Stimulated activated CD8-positive, alpha-beta memory T cell treated with anti-CD3 and anti-CD28 coated beads, Interleukin-4, amount 100 ng/mL, for 1 hour (primary cell): ENCODE measurements at places on chromosomes 16 and 17.

DNA sequence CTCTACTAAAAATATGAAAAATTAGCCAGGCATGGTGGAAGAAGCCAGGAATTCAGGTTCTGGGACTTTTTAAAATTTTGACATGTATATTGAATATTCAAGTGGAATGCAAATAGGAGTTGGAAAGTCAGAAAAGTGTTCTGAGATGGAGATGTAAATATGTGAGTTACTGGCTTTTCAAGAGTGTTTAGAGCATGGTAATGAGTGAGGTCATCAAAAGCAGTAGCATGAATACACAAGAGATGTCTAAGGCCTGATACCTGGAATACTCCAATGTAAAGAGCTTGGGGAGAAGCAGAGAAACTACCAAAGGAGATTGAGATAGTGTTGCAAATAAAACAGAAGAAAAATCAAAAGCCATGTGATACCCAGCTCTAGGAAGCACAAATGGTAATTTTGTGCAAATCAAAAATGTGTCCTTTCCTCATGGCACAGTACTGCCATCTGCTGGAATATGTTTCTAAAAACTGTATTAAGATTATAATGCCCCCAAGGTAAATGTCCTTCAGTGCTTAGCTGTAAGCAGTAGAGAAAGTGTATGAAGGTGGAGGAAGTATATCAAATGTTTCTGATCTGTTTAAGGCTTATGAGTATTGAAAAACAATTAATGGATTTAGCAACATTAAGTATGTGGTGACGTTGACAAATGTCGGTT lies 908.4 kb downstream of the KCNJ18 start:
- no peak for DNase-seq

DNA sequence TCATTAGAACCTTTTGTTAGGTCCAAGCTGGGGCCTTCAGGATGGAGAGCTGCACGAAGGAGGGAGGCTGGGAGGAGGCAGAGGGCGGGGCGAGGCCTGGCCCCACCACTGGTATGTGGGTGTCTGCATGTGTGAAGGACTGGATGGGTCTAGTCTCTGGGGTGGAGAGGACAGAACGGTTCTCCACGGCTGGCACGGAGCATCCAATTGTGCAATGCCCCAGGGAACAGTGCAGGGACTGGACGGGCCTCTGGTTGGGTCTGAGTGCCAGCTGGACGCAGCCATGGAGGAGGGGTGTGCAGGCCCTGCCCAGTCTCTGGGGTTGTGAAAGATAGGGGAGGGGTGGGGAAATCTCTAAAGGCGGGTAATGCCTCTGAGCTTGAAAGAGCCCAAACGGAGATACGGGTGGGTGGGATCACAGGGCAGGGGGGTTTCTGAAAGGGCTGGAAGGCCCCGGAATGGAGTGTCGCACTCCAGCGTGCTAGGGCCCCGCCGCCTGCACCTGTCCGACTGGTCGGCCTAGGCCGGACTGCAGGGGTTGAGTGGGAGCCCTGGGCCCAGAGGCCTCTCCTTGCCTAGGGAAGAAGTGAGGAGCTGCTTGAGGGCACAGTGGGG lies 1.6 kb downstream of the PPL start:
- DNase-seq, result no peak

DNA sequence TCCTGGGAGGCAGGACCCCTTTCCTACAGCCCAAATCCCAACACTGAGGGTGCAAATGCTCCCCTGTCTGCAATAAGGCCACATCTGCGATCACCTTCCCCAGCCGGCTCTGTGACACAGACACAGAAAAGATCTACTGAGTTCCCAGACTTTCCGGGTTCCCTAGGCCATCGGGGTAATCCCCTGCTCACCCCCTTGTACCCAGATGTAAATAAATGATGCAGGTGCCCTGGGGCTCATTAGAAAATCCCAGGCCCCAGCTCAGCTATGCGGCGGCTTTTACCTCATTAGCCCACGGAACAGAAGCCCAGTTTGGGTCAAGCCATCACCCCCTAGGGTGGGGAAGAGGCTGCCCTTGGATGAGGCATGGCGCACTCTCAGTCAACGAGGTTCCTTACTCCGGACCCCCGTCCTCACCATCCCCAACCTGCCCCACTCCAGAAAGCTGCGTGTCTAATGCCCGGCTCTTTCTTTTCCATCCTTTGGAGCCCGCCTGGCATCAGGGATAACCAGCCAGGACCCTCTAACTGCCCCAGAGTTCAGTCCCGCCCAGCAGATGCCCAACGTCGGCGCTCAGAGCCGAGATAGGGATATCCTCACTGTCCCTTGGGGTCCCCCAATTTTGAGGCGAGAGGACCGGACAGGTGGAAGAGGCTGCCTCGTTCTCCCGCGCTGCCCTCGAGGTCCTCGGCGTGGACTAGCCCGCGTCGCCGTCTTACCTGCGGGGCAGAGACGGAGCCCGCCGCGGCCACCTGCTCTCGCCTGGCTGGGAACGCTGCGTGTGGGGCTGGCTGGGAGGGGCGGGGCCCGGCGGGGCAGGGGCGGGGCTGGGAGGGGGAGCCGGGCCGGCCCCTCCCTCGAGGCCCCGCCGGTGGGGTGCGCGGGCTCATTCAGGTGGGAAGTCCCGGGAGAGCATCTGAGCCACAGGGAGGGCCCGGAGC lies at the start of gene ZNF385C:
Gene ZNF385C (minus strand): TSS at position 783 of the 941 bp plus-strand sequence. CDS start 35,417 bp downstream, outside the sequence.
- peak; percentile 32 for DNase-seq

DNA sequence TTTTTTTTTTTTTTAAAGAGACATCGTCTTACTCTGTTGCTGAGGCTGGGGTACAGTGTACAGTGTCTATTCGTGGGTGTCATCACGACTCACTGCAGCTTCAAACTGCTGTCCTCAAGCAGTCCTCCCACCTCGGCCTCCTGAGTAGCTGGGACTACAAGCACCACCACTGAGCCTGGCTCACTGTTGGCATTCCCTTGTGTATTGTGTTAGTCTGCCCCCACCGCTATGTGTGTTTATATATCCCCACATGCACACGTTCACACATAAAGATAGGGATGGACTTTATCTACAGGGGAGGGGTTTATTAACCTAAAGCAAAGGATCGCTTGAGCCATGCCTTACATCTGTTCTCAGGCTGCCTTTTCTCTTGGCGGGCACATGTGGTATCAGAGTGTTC lies 63.8 kb downstream of the SEC14L1 start:
- DNase-seq, result no peak

DNA sequence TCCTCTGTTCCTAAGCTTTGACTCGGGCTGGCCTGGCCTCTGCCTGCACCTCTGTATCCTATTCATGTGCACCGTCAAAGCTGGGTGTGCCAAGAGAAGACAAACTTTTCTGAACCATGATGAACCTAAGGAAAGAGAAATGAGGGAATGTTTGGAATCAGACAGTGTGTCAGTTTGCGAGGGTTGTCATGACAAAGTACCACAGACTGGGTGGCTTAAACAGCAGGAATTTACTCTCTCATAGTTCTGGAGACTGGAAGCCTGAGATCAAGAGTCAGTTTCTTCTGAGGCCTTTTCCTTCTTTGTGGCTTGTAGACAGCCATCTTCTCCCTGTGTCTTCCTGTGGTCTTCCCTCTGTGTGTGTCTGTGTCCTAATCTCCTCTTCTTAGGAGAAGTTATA lies 129.0 kb downstream of the KATNIP start:
- no peak for DNase-seq

GRCh38 chr16:8858994-8859912 lies 9.6 kb downstream of the CARHSP1 start:
- DNase-seq, result no peak

DNA sequence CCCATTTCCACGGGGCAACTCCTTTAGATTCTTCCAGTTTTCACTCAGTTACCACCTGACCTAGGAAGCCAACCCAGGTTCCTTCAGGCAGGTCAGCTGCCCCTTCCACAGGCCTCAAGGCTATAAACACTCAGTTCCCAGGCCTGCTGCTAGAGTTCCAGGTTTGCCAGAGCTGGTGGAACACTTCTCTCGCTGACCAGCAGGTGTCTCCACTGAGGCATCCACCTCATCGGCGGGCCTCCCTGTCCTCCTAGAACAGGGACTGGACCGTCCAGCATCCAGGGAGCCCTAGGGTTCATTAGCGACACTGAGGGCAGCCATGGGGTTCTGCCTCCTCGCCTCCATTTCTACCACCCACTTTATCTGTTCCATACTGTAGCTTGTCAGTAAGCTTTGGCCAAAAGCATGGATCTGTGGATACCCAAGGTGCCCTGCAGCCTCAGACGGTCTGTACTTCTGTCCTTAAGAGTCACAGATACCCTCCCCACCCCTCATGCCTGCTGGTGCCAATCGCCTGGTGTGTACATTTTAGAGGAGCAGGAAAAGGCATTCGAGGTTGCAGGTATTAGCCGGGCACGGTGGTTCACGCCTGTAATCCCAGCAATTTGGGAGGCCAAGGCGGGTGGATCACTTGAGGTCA lies 29.0 kb downstream of the PIMREG start:
- DNase-seq, result peak; percentile 25

GRCh38 chr16:83942815-83943515 lies 10.1 kb upstream of the OSGIN1 start:
- no peak for DNase-seq

DNA sequence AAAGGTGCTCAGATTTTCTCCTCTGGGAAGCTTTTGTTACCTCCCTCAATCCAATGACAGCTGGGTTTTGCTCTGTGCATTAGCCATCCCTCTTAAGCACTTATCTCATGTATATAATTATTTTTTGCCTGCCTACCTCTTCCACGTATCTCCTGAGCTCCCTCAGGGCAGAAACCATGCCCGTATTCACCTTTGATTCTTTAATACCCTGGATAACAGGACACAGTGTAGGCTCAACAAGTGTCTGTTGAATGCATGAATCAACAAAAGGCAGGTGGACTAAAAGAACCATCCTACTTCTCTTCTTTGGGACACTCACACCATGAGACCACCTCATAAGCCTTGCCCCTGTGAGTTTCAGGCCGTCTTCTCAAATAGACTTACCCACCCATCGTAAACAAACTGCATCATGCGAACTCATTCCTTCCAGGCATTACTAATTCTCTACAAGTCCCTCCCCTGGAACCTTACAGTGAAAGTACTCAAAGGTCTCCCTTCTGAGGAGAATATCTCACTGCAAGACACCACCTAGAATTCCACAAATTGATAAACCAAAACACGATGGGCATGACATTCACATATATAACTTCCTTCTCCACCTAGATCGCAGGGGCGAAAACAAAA lies 3.2 kb downstream of the ARHGAP17 start:
- DNase-seq, result no peak

DNA sequence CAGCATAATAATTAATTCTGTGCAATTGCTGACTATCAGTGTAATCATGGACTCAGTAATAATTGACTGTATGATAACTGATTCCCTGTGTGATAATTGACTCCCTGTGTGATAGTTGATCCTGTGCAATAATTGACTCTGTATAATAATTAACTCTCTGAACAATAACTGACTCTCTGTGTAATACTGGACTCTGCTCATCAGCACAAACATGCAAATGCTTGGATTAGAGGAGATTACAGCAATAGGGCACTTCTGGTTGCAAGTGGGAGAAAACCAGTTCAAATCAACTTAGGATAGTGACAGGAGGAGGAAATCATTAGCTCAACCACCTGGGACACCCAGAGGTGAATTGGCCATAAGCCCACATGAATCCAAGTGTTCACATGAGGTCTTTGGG lies 582.1 kb downstream of the RBFOX1 start:
- no peak for DNase-seq

GRCh38 chr17:68568581-68568980 lies 32.6 kb downstream of the FAM20A start:
- DNase-seq, result no peak

DNA sequence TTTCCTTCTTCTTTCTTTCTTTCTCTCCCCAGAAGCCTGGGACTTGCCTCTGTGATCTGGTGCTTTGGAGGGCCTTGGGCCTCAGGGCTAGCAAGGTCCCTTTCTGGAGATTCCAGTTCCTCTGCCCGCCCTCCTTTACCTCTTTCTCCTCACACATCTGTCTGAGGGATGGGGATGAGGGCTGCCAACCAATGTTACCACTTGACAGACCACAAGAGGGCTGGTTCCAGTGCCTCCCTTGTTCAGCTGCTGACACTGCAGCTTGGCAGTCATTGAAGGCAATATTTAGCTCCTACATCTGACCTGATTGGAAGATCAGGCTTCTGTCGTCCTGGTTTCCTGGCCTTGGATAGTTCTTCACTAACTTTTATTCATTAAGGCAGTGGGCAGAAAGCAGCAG lies 3.6 kb upstream of the ZNF652 start:
- DNase-seq, result no peak

GRCh38 chr17:78034429-78035091 lies 76.1 kb downstream of the TNRC6C start:
- no peak for DNase-seq

GRCh38 chr16:16158741-16159374 lies 64.4 kb downstream of the ABCC6 start:
- no peak for DNase-seq

- DNase-seq, result no peak
Measured at GRCh38 chr17:81091774-81092517, 57.0 kb downstream of the BAIAP2 start.

GRCh38 chr16:19636436-19637267 lies 81.1 kb downstream of the VPS35L start:
- DNase-seq, result no peak

DNA sequence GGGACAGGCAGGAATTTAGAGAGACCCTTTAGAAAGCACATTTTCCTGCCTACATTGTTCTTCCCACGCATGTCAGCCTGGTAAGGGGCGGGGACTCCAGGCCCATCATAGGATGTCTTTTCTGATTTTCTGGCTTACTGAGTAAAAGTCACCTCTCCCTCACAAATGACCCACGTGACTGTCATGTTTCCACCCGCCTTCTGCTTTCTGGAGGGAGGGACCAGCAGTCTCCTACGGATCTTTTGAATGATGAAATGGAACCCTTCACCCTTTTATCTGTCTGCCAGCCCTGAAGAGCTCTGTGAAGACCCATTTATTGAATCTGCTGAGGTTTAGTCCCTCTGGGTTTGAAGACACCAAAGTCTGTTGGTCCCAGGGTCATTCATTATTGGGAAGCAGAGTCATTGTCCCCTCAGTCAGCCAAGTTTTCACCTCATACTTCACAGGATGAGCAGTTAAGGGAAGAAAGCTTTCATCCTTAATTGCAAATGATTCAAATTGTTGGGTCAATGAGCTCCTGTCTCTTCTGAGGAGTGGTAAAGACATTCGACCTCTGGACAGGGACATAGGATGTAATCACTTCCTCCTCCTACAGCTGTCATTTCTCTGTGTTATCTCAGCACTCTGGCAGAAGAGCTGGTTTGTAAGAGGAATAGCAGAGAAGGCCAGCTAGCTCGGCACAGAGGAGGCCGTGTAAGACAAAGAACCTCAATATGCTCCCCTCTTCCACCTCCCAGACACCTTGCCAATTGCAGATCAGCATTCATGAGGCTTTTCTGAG lies 446.1 kb downstream of the HS3ST3B1 start:
- DNase-seq, result no peak

DNA sequence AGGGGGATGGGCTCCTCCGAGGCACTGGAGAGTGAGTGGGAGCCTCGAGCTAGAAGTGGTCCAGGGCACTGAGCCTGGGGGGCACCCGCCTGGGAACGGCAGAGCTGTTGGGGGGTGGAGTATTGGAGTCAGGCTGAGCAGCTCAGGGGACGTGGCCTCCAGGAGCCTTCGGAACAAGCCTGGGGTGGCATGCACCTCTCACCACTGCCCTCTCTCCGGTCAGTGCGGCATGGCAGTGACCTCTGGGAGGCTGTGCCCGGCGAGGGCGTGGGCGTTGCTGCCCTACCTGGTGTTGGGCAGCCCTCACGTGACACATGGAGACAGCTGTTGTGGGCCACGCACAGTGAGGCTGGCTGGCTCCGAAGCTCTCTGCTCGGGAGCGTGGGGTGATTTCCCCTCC lies 13.9 kb downstream of the PRSS27 start:
- DNase-seq, result no peak

- peak; percentile 8 for DNase-seq
Measured at GRCh38 chr16:15434425-15435215, at the start of gene BMERB1. BMERB1 (plus strand) TSS chr16:15434588; CDS start chr16:15434654, 66 bp downstream.

- no peak for DNase-seq
Measured at GRCh38 chr16:81495321-81496234, 51.0 kb downstream of the CMIP start.

- no peak for DNase-seq
Measured at GRCh38 chr16:50440531-50440930, 71.7 kb upstream of the BRD7 start.
